HepG2 (cell line): ENCODE measurements at places on chromosomes 7 and 10. TPM values are rescaled to one million over a fixed set of nuclear protein-coding genes. Genes with fewer than 3 reads are reported as not detected.

Gene GPR15LG
- total RNA-seq: not detected in 2 replicates

- DNase-seq: no peak
Observed at GRCh38 chr10:16712883-16713282, 104.3 kb downstream of the RSU1 start.

DNA sequence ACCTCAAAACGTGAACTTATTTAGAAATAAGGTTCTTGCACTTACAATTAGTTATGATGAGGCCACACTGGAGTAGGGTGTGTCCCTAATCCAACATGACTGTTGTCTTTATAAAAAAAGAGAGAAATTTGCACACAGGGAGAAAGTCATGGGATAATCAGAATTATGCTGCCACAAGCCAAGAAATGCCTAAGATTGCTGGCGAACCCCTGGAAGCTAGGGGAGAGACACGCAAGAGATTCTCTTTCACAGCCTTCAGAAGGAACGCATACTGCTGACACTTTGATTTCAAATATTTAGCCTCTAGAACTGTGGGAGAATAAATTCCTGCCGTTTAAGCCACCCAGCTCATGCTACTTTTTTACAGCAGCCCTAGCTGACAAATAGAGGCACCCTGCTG is 138.3 kb downstream of the CCDC71L start:
- no peak for DNase-seq

DNA sequence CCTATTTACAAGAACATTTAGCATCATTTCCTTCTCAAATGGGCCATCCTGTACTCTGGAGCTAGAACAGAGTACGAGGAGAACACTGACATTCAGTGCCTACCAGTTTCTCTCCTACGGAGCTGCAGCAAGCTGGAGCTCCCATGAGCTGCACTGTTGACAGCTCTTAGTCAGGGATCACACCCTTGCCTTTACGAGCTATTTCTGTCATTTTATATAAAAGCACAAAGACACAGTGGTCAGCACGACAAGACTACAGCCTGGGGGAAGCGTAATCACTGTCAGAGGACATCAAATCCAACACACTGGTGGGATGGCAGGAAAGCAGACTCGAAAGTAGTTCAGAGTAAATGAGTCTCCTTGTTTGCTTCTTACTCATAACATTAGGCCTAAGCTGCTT is 2.7 kb downstream of the CDCA7L start:
- DNase-seq: no peak

Gene GPER1
- total RNA-seq: 15.2 and 19.7 TPM in 2 replicates

Gene RAMP3
- not detected in 2 replicates for total RNA-seq

GRCh38 chr10:46516660-46517416 is 39.6 kb downstream of the GPRIN2 start:
- DNase-seq: no peak
